ENCODE measurements at places on chromosomes 3 and 15. TPM values are rescaled to one million over a fixed set of nuclear protein-coding genes. Genes with fewer than 3 reads are reported as not detected.

DNA sequence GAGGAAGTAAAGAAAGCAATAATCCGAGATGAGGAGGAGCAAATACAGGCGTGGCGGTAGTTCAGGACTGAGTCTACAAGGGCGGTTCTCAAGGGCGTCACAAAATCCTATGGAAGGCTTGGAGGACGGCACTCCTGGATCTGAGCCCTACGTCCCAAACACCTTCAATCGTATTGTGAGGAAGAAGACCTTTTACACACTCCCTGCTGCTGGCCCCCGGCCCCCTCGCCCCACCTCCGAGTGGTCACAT, 747 bp downstream of the PLD1 start:
- DNase-seq, result peak; percentile 41

GRCh38 chr3:65659396-65659795, 379.3 kb downstream of the MAGI1 start:
- no peak for DNase-seq

DNA sequence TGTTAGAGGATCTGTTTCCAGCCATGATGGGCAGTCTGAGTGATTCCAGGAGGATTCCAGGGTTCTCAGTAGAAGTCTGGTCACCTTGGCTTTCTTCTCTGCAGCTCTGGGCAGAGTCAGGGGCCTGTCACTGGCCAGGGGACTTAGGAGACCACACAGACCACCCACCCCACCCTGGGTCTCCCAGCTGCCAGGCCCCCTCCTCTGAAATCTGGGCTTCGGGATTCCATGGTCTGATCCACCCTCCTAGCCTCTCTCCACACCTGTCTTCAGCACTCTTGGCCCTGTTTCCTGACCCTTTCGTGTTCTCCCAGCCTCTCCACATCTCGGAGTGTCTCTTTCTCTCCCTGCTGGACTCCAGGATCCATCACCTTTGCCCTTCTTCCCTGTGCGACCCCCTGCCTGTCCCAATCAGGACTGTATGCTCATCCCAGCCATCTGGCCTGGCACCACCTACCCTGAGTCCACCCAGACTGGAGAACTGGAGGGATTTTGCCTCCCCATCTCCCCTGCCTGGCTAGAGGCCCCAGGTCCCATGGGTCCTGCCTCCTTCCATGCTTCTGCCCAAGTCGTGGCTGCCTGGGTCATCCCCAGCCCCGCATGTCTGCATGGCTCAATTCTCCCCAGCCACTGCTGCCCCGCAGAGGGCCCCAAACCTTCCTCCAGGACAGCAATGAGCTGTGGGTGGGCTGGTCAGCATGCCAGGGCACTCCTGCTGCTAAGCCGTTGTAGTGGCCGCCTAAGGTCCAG, 34.3 kb downstream of the GOLGA6L10 start:
- DNase-seq, result no peak

The CCR8 gene
- 1.0 TPM for total RNA-seq

The ADPRH gene
- 7.8 TPM for total RNA-seq

All from renal cortical epithelial cell (primary cell).